ENCODE measurements at places on chromosomes 4 and X.

- no peak for DNase-seq
These were observed 45.7 kb upstream of the AGA start for GRCh38 chr4:177487977-177488376.

GRCh38 chr4:151143811-151144210 lies 44.4 kb downstream of the RPS3A start:
- DNase-seq: no peak

DNA sequence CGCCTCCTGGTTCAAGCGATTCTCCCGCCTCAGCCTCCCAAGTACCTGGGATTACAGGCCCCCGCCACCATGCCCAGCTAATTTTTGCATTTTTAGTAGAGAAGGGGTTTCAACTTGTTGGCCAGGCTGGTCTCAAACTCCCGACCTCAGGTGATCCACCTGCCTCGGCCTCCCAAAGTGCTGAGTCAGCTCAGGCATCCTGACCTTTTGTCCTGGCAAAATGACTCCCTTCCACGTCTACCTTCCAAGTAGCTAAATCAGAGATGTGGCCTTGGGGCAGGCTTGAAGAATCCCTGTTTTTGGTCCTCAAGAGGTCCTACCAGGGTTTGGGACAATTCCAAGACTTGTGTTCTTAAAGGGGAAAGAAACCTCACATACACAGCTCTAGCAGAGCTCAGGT lies 12.8 kb downstream of the AFAP1 start:
- DNase-seq: no peak

DNA sequence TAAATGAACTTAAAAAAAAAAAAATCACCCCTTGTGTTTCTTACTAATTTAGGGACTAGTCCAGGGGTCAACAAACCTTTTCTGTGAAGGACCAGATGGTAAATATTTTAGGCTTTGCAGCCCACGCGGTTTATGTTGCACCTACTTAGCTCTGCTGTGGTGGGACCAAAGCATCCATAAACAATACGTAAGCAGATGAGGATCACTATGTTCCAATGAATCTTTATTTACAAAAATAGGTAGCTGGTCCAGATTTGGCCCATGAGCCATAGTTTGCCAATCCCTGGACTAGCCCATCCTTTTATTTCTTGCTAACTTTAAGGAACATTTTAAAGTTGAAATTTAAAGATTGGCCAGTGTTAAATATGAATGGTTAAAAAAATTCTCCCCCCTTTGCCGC lies 95.3 kb downstream of the AFF1 start:
- no peak for DNase-seq

DNA sequence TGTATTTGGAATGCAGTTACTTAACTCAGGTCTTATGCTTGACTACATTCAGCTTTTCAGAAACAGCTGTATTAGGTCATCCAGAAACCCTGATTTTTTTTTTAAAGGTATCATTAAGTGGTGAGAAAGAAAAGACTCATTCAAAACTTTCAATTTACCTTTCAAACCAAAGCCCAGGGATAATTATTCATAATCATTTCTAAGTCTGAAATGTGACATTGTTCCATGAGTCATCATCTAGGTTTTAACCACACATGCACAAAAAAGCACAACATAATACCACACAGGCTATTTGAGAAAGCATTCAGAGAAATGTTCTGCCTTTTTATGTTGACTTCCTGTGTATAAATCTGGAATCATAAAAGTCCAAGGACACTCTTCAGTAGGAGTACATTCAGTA lies 288.2 kb downstream of the IL1RAPL2 start:
- peak; percentile 2 for DNase-seq

- DNase-seq: no peak
These were observed 212.6 kb upstream of the AGTR2 start for GRCh38 chrX:115957862-115958490.

GRCh38 chr4:183550345-183551093 lies 45.7 kb downstream of the ING2 start:
- no peak for DNase-seq

GRCh38 chr4:184384056-184384809 lies 90.1 kb downstream of the IRF2 start:
- peak; percentile 59 for DNase-seq

GRCh38 chr4:94726524-94727123 lies 31.1 kb upstream of the BMPR1B start:
- no peak for DNase-seq

DNA sequence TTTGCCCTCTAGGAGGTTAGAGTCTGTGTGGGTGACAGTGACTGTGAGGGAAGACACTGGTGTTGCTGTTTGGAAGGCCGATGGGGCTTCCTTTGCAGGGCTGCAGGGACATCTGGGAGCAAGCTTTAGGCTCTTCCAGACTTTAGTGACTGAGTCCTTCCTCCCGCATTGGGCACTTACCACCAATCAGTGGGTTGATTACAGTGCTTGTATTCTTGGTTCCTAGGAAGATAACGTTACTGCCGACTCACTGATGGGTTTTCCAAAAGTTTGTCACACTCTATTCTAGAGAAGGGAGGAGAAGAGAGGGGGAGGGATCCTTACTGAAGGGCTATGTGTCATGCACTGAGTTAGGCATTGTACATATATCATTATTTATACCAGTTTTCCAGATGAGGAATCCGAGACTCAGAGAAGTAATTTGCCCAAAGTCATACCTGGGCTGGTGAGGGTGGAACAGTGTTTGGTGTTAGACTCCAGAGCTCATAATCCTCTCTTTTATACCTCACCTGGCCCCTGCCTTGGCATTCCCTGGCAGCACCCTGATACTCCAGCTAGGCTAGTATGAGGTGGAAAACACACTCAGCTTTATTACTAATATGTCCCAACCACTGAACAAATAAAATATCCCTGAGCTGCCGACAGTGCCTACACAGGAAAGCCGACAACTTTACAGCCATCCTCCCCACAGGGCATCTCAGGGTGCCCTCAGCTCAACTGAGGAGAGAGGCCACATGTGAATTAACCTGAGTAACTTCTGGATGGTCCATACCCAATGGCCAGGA lies 3.8 kb downstream of the CHST7 start:
- no peak for DNase-seq

DNA sequence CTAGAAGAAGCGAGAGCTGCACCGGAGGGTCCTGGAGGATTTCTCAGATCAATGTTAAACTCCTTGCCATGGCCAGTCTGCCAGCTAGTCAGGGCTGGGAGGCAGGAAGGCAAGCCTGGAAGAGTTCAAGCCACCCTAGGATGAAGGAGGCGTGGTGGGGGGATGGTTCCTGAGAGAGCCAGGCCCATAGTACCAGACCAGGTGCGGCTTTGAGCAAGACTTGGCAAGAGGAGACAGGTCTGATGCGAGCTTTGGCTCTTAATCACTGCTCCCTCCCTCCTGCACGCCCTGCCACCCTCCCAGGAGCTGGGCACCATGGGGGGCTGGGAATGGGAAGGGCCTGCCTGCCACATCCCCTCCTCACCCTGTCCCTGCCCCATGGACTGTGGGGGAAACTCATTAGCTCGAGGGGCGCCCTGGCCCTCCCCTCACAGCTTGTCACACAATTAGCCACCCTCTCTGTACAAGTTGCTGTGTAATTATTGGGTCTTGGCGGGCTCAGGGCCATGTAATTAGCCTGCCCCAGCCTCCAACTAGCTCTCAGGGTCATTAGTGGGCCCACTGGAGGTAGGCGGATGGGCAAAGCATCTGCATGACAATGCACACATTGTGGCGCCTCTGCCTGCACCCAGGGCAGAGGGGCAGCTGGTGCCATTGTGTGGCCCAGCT lies 50.3 kb downstream of the EFNB1 start:
- DNase-seq: no peak

DNA sequence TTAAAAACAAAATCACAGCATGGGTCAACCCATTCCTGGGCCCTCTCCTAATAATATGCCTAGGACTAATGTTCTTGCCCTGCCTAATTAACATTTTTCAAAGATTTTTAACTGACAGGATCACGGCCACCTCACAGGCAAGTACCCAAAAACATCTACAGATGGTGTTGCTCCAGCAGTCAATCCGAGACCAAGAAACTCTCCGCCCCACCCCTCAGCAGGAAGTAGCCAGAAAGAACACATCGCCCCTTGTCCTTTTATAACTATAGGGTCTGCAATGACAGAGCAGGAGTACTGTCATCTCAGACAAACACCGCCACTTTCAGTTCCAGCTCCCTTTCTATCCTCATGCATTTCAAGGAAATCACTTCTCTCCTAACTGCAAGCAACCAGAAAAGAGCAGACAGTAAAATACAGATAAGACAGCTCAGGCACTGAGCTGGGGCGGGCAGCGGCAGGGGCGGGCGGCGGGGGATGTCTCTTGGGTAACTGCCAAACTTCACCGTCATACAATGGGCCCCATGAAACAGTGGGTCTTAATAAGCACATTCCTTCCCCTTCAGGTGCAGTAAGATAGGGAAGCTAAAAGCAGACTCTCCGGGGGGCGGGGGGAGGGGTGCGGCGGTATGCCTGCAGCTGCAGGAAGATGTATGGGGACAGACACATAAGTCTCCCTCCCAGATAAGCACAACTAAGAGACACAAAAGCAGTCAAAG lies 67.4 kb downstream of the ZNF182 start:
- no peak for DNase-seq

DNA sequence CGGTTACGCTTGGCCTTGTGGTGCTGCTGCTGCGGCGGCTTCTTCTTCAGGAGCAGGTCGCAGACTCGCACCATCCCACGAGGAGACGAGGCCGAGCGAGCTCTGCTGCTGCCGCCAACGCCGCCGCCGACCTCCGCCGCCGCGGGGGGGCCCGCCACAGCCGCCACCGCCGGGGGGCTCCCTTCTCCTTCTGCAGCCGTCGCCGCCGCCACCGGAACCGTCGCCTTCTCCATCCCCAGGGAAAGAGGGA lies 237 bp downstream of the ANKRD17 start:
- no peak for DNase-seq

DNA sequence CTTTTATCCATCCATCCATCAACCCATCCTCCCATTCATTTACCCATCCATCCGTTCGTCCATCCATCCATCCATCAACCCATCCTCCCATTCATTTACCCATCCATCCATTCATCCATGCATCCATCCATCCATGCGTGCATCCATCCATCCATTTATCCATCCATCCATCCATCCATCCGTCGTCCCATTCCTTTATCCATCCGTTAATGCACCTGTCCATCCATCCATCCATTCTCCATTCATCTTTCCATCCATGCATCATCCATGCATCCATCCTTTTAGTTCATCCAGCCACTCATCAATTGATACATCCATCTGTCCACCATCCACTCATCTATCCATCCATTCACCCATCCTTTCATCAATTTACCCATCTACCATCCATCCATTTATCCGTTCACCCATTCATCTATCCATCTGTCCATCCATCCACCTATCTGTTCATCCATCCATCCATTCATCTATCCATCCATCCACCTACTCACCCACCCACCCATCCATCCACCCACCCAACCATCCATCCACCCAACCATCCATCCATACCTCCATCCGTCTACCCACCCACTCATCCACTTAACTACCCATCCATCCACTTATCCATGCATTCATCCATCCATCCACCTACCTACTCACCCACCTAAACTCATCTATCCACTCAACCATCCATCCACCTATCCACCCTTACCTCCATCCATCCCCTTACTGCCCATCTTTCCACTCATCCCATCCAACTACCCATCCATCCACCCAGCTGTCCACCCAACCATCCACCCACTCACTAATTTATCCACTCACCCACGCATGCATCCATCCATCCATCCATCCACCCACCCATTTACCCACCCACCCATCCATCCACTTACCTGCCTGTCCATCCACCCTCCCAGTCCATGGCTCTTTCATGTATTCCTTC lies 9.6 kb downstream of the CD99 start:
- no peak for DNase-seq

GRCh38 chr4:81808011-81808672 lies 336.4 kb upstream of the RASGEF1B start:
- DNase-seq: no peak

DNA sequence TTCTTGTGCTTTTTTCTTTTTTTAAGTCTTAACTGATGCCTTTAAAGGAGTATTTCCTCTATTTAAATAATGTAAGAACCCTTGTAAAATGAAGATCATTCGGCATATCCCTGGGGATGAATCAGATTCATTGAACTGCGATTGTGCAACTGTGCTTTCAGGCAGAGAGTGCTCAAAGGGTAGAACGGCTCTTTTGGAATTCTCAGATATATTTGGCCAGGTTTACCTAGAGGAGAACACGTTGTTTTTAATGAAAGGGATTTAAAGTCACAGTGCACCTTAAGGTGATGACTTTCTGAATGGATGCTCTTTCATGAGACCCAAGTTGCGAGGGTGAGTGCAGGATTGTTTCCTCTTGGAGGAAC lies 51.6 kb upstream of the ELOVL6 start:
- no peak for DNase-seq

GRCh38 chr4:6001680-6002491 lies 16.3 kb downstream of the C4orf50 start:
- DNase-seq: no peak

DNA sequence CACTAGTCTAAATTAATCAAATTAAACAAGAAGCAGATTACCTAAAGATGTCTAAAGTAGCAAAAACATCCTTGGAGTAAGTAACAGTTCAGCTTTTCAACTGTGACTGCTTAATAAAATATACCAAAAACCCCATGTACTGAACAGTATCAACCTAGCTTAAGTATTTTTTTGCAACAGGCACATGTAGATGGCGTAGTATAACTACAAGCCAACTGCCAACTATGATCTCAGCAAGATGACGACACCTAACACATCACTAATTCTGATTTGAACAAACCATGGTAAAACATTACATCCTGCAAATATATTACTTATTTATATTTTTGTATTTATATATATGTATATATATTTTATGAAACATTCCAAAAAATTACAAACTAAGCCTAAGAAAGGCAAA lies 24.5 kb downstream of the DHX15 start:
- DNase-seq: no peak

DNA sequence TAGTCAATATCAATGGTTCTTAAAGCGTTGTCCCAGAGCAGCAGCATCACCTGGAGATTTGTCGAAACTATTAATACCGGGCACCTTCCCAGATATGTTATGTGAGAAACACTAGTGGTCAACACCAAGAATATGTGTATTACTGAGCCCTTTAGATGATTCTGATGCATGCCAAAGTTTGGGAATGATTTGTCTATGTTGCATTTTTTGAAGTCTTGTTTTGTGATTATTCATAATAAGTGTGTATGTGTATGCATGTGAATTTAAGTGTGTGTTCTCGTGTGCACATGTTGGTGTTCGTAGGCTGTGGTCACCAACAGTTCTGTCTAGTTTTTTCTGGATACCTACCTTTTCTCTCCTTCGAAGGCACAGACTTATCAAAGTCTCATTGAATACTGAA lies 749.4 kb downstream of the GRID2 start:
- no peak for DNase-seq

GRCh38 chrX:30568136-30568535 lies 9.4 kb downstream of the TASL start:
- DNase-seq: peak; percentile 31

- DNase-seq: no peak
These were observed 18.8 kb upstream of the C4orf36 start for GRCh38 chr4:86910820-86911684.

DNA sequence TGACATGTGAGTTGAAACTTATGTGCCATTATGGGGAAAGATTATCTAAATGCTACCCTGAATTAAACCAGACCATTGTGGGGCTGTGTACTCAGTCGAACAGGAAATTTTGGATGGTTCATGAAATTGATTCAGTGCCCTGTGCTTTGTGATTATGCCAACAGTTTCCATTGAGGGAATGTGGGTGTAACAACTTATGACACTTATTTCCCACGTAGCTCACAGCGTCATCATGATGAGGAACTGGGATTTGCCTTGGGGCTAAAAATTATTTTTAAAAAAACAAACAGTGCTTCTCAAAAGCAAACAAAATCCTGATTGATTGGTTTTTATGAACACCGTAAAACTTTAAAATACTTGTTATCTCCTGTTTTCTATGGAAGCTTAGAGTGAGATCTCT lies 8.3 kb upstream of the CLTRN start:
- DNase-seq: no peak

Measured in GM04504 (cell line).